ENCODE measurements at places on chromosomes 6 and 20.
A peak's percentile ranks its signal among the peaks of the same experiment; 100 is the strongest.

DNA sequence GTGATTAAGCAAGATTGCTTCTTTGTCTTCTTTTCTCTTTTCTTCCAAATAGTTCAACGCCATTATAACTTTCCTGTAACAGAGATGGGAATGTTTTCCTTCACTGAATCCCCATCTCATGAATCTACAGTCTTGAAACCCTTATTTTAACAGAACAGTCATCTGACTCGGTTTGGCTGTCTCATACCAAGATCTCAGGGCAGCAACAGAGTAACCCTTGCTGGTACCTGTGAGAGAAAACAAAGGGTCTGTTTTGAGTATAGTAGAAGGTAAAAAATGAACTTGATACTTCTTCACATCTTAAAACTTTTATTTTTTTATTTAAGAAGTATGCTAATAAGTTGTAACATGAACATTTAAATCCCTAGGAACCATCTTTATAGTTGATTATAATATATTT is 19.6 kb upstream of the DSE start:
- DNase-seq, result no peak

DNA sequence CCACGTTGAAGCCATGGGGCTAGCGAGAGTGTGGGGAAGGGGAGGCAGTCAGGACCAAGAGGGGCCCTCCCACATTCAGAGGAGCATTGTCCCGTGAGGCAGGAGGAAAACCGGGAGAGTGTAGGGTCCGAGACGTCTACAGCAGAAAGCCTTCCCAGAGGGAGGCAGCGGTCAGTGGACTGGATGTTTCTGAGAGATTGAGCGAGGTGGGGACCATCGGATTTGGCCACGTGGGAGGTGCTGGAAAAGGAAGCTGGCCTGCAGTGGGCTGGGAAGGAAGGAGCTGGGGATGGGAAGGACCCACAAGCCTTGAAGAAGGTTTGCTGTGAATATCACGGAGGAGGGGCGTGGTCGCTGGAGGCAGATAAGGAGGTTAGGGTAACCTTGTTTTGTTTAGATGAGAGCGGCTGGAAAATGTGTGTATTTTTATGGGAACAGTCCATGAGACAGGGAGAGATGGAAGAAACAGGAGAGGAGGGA is 119.0 kb upstream of the RNF24 start:
- DNase-seq, result no peak

- DNase-seq, result no peak
These were observed 74.8 kb downstream of the PHACTR1 start for GRCh38 chr6:12791371-12791770.

GRCh38 chr20:22456109-22456508 is 128.3 kb downstream of the FOXA2 start:
- DNase-seq, result no peak

DNA sequence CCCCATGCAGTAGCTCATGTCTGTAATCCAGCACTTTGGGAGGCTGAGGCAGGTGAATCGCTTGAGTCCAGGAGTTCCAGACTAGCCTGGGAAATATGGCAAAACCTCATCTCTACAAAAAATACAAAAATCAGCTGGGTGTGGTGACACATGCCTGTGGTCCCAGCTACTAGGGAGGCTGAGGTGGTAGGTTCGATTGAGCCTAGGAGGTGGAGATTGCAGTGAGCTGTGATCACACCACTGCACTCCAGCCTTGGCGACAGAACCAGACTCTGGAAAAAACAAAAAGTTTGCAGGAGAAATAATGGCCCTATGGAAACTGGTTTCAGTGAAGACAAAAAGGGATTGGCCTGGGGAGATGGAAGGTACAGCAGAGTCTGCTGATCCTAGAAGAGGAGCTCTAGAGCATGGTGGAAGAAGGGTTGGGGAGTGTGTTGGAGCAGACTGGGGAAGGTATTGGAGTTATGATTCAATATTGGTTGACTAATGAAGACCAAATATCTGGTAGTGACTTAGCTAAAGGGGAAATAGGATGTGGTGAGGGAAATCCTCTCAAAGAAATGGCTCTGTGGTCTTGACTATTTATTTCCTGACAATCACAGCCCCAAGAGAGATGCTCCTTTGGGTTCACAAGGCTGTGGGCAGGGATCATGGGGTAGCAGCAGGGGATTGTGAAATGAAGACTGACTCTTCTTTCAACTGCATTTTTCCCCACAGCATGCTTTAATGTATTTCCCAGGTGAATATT is 281.9 kb downstream of the UTRN start:
- DNase-seq, result no peak

DNA sequence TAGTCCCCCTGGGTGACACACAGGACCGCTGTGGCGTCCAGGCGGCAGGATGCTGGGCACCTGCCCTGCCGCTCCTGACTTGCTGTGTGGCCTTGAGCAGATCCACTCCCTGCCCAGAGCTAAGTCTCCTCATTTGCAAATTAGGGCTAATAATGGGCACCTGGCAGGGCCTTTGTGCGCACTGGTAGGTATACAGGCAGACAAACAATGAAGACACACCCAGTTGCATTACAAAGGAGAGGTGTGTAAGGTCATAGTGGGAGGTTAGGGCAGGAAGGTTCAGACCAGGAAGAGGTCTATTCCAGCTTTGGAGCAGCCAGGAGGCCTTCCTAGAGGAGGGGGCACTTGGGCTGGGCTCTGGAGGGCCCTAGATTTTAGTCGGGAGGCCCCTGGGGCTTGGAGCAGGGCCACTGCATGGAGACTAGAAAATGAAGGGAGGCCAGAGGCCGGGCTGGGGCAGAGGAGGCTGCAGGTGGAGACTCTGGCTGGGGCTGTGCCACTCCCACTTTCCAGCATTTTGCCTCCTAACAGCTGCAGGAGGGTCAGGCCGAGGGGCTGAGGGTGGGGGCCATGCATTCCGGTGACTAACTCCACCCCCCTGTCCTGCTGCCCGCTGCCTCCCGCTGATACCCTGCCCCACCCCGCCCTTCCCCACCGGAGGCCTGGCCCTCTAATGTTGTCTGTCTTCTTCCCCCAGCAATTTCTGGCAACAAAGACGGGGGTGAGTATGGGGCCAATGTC is 28.5 kb downstream of the MYH7B start:
- no peak for DNase-seq

DNA sequence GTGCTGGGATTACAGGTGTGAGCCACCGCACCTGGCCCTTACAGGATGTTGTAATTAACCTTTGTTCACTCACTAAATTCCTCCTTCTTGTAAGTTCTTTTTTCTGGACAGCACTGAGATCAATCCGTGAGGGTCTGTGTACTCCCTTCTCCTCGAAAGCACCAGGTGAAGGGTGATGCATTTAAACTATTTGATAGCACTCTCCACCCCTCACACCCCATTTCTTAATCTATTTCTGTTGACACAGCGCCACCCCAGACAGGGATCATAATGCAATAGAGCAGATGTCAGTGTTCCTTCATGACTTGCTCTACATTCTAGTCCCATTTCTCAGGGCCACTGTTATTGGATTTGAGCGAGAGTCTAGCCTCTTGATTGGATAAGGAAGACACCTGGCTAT is 46.3 kb downstream of the PPP1R14C start:
- DNase-seq, result no peak

GRCh38 chr6:30265181-30265580 is 52.0 kb upstream of the TRIM26 start:
- DNase-seq, result no peak

DNA sequence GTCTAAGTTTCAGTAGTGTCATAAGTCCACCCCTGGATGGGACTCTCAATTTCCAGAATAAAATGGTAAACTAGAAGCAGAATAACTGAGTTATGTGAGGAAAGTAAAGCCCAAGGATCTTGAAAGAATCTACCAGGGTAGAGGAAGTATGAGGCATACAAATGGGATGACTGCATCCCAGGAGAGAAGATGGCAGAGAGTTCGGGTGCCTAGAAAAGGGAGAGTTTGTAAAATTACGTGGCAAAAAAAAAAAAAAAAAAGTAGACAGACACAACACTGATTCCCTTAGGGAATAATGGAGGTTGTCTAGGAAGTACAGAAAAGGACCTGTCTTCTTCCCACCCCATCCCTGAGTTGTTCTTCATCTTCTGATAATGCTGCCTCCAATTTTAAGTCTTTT is 3.4 kb downstream of the GABBR1 start:
- no peak for DNase-seq

- no peak for DNase-seq
These were observed 297.4 kb downstream of the HIVEP2 start for GRCh38 chr6:142647449-142648035.

GRCh38 chr20:38159566-38159956 is 5.5 kb downstream of the TGM2 start:
- no peak for DNase-seq

- DNase-seq, result no peak
These were observed 39.7 kb downstream of the NTSR1 start for GRCh38 chr20:62748311-62748710.

DNA sequence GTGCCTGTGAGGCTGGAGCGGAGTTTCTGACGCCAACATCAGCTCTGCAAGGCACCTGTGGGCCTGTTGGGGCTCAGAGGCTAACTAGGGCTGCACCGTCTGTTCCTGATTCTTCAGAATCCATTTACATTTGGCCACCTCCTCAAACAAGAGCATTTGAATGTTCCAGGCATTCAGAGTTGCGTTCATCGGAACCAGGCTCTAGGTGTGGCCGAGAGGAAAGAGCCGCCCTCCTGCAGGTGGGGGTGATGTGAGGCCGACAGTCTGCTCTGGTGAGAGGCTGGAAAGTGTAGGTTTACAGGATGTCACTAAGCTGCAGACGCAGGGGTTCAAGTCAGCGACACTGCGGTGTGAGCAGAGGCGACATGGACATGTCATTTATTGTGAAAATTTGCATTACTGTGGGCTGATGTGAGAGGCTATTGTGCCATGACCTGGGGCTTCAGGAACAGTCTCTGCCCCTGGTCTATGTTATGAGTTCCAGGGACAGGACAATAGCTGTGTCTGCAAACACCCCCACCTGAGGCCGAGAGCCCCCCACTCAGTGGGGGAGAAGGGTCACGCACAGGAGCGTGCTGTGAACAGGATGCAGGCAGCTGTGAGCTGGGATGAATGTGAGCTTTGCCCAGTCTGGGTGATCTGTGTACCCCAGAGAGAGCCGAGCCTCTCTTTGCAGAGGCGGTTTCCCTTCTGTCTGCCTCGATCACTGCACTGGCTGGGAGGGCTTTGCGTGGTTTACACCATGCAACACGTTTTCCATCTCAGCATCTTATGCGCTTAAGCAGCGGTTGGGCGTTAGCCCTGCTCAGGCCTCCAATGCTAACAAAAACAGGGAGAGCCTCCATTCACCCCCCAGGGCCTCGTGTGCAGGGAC is 21.1 kb downstream of the SLCO4A1 start:
- no peak for DNase-seq

DNA sequence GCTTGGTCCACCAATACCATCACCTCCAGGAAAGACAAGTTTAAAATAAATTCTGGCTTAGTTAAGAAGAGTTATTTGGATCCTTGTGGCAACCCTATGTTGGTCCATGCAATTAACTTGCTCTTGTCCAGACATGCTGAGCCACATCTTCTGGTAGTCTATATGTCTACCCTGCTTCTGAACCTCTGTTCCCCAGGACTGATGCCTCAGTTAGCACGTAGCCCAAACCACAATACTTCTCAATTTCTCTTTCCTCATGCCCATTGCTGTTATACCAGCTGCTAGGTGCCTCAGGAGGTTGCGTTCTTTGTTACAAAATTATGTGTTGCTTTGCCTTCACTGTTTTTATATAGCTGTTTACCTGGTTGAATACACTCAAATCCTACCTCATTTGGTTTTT is 116.4 kb upstream of the KCNQ5 start:
- no peak for DNase-seq

DNA sequence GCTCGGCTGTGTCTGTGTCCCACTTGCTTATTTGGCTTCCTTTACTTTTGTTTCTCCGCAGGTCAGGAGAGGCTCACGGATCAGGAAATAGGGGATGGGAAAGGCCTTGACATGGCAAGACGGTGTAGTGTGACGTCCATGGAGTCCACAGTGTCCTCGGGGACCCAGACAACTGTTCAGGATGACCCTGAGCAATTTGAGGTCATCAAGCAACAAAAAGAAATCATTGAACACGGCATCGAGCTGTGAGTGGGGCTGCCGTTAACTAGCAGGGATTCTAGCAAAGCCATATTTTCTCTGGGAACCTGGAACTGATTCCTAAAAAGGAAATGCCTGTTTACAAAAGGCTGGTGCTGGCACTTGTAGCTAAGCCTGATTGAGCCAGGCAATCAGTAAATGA is 54.4 kb downstream of the ARFGEF2 start:
- no peak for DNase-seq

- DNase-seq, result no peak
These were observed 57.5 kb downstream of the RIN2 start for GRCh38 chr20:19815553-19815991.

DNA sequence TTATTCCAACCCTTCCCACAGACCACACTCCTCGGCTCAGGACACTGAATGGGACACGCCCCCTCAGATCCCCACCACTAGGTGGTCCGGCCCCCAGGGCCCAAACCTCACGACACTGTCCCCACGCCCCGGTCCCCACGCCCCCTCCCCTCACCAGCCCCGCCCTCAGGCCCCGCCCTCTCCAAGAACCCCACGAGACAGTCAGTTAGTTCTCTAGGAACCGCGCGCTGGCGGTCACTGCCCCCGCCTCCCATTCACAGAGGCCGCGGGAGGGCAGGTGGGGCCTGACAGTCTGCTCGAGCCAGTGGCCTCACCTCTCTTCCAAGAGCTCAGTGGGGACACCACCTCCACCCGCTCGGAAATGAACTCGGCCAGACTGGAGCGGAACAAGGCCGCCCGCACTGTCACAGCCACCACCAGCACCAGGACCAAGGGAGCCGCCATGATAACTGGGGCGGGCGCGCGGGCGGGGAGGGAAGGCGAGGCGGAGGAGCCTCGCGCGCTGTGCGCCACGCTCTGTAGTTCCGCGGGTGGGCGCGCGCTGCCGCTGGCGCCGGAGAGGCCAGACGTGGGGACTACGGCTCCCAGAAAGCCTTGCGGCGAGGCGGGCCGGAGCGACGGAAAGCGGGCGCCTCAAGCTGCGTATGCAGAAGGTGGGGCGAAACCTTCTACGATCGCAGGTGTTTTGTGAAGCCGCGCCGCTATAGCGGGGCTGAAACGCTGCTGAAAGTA is at the start of gene PIGU:
TSS of gene PIGU (minus strand) at position 451 of the 732 bp plus-strand sequence. CDS start at position 444, 7 bp downstream.
- DNase-seq, result peak; percentile 86

- DNase-seq, result no peak
These were observed 56.6 kb upstream of the RREB1 start for GRCh38 chr6:7050872-7051779.

DNA sequence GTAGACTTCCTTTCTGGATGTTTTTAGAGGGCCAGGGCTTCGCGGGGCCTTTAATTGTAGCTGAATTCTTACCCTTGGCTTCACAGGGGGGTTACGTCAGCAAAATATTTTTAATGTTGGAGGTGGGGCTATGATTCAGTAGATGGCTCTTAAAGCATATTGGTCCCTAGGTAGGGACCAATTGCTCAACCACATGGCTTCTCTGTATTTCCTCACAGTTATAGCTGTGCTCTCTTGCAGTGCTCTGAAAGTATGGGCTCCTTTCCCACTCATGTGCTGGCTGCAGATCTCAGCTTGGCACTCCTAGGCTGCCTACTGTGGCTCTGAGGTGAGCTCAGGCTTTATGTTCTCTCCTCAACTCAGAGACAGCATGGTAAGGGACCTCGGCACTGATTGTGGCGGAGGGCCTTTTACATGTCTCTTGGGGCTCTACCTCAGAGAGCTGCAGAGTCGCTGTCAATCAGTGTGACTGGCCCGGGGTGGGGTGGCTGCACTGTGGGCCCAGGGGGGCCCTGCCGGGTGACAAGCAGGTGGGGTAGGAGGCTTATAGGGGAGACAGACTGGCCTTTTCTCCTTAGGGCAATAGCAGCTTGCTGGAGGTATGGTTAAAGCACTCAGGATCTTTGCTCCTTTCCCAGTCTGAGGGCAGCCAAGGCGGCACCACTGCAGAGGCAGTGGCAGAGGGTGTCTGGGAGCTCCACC is 318.0 kb downstream of the DOK5 start:
- no peak for DNase-seq

Measured in cortex of kidney (tissue), 1 donor.